Vagina (tissue), 2 donors: ENCODE measurements at places on chromosomes 13 and 19.

GRCh38 chr19:38737281-38737865 lies 6.9 kb downstream of the CAPN12 start:
- DNase-seq: no peak

GRCh38 chr19:16441661-16442162 lies 30.1 kb downstream of the EPS15L1 start:
- DNase-seq: no peak

- no peak for DNase-seq
Measured at GRCh38 chr19:18141031-18141430, 11.9 kb upstream of the PIK3R2 start.

DNA sequence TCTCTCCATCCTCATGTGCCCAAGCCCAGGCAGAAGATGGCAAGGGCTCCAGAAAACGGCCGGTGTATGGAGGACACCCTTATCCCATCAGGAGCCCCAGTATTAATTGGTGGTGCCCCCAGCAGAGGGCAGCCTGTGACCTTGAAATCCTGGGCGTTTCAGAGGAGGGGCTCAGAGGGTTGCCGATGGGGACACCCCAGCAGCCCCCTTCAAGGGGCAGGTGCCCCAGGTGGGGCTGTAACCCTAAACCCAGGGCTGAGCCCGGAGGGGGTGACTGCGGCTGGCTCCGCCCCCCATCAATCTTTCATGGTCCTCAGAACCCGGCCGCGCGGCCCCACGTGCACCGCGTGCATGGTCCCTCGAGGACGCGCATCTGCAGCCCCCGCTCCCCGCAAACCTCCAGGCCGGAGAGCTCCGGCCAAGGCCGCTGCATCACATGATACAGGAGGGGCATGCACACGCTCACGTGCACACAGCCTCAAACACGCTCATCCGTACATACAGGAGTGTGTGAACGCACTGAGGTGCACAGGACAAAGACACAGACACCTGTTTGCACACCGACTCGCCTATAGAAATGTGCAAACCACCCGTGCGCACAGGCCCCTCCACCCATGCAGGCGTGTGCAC lies 949 bp downstream of the RAB3A start:
- no peak for DNase-seq
